ENCODE measurements at places on chromosomes 3 and 15.

- DNase-seq = no peak
Observed at GRCh38 chr3:99945328-99945995, 127.8 kb downstream of the CMSS1 start.

GRCh38 chr3:42764115-42764514, 8.9 kb downstream of the CCDC13 start:
- no peak for DNase-seq

- peak; percentile 11 for DNase-seq
Observed at GRCh38 chr3:9864200-9864927, 15.7 kb downstream of the CIDEC start.

GRCh38 chr15:44968475-44968874, 12.0 kb downstream of the TERB2 start:
- DNase-seq = no peak

- no peak for DNase-seq
Observed at GRCh38 chr3:152447511-152447910, 178.8 kb downstream of the MBNL1 start.

DNA sequence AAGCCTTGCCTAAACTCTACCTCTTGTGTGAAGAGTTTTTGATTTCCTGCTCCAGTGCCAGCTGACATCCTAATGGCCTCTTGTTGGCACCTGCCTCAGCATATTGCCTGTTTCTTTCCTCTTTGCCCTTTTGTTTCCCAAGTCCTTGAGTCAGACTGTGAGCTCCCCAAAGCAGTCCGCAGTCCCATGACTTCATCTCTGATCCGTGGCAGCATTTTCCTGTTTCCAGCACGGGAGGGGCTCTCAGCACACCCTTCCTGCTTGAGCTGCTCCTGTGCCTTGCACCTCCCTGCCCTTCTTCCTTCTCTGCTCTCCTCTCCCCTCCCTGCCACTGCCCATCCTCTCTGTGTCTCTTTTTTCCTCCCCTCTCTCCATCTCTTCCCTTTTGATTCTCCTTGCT, 179.6 kb downstream of the EPHB1 start:
- DNase-seq = no peak

- no peak for DNase-seq
Observed at GRCh38 chr3:9278498-9278897, 29.1 kb upstream of the SRGAP3 start.

GRCh38 chr3:194489736-194490612, 3.2 kb upstream of the ATP13A3 start:
- DNase-seq = no peak

GRCh38 chr3:69770976-69771634, 31.8 kb downstream of the MITF start:
- DNase-seq = no peak

DNA sequence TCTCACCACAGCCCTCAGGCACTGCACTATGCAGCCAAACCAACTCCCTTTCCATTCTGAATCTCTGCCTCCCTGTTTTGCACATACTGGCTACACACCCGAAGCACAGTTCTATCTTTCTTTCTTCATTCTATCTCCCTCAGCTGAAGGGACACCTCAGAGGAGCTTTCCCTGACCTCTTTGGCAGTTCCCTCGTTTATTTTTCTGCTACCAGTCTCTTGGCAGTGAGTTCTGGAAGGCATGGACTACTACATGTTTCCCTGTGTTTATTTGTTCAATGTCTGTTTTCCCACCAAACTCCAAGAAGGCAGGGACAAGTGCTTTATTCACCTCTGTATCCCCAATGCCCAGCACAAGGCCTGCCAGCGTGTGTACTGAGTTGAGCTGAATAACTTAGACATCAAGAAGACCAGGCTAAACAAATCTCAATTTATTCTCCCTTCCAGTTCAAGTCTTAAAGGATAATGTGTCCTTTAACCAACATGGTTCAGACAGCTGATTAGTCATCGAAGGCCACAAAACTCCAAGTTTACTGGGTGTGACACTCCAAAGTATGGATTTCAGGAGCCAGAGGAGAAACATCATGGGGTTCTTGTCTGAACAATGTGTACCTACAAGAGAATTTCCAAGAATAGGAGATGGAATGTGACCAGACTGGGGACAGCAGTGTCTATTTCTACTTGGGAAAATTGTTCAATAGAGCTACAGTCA, 260.1 kb upstream of the CTNNB1 start:
- no peak for DNase-seq

GRCh38 chr3:186807231-186807630, 949 bp upstream of the RFC4 start:
- no peak for DNase-seq
